DND-41 (cell line): ENCODE measurements at places on chromosomes 6 and 20.

- peak; percentile 77 for DNase-seq
These were observed 23.0 kb upstream of the GTSF1L start for GRCh38 chr20:43749734-43750294.

DNA sequence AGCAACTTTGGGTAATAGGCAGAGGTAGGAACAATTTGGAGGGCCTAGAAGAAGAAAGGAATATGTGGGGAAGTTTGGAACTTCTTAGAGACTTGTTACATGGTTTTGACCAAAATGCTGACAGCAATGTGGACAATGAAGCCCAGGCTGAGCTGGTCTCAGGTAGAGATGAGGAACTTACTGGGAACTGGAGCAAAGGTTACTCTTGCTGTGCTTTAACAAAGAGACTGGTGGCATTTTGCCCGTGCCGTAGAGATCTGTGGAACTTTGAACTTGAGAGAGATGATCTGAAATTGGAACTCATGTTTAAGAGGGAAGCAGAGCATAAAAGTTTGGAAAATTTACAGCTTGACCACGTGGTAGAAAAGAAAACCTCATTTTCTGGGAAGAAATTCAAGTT is 28.3 kb upstream of the TMEM200A start:
- no peak for DNase-seq

GRCh38 chr6:150228072-150228733 is 85.4 kb downstream of the PPP1R14C start:
- no peak for DNase-seq

DNA sequence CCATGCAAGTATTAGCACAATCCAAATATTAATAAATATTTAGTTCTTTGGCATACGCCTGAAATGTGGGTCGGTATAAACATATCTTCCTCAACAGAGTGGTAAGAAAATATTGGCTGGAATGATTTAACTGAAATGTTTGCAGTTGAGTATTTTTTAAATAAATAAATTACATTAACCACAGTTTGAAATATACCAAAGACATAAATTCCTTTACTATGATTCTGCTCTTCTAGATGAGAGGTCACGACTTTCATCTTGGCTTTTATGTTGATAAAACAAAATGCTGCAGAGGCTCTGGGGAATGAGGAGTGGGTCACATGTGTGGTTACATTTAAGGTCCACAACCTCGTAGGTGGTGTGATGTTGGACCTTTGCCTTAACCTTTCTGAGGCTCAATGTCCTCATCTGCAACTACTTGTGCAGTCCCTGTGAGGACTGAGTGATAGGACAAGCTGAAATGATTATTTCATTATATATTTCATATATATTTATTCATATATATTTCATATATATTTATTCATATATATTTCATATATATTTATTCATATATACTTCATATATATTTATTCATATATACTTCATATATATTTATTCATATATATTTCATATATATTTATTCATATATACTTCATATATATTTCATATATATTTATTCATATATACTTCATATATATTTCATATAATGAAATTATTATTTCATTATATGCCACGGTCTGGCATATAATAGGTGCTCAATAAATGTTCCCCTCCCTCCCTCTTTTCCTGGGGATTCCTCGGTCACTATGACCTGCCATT is 107.4 kb downstream of the SAMD5 start:
- no peak for DNase-seq

- DNase-seq: no peak
These were observed 8.6 kb downstream of the SRC start for GRCh38 chr20:37354210-37355195.

DNA sequence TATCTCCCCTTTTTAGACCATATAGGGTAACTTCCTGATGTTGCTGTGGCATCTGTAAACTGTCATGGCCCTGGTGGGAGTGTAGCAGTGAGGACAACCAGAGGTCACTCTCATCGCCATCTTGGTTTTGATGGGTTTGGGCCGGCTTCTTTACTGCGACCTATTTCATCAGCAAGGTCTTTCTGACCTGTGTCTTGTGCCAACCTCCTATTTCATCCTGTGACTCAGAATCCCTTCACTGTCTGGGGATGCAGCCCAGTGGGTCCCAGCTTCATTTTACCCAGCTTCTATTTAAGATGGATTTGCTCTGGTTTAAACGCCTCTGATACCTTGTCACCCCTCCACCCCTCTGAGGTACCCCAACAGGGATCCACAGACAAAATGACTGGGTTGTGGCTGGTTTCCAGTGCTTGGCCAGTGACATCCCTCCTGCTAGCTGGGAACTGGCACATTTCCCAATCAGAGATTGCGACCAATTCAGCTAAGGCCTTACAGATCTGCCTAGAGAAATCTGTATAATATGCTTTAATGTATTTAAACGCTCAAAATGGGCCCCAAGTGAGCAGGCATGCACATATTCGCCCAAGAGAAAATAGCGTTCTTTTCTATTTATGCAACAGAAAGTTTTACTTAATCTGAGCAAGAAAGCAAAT is 315.6 kb upstream of the QKI start:
- no peak for DNase-seq

- no peak for DNase-seq
These were observed 49.1 kb downstream of the DAAM2 start for GRCh38 chr6:39841291-39841690.

GRCh38 chr6:101011186-101011585 is 130.1 kb upstream of the ASCC3 start:
- DNase-seq: peak; percentile 83

DNA sequence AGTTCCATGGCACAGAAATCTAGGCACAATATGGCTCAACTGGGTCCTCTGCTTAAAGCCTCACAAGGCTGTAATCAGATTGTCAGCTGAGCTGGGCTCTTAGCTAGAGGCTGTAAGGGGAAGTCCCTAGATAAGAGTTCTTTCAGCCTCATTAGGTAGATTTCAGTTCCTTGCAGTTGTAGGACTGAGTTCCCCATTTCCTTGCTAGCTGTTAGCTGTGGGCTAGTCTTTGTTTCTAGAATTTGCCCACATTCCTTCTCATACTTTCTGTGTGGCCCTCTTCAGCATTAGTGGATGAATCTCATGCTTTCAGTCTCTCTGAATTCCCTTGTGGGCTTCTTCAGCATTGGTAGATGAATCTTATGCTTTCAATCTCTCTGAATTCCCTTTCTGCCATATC is 71.0 kb upstream of the MRAP2 start:
- DNase-seq: no peak

GRCh38 chr6:156853733-156854132 is 76.6 kb downstream of the ARID1B start:
- DNase-seq: no peak

GRCh38 chr6:131015025-131015591 is 47.9 kb downstream of the EPB41L2 start:
- DNase-seq: no peak

GRCh38 chr6:126172131-126172530 is 167.8 kb upstream of the CENPW start:
- no peak for DNase-seq

GRCh38 chr6:160348223-160349019 is at the start of gene SLC22A3:
TSS of gene SLC22A3 (plus strand) at chr6:160348378. CDS start at chr6:160348420, 42 bp downstream.
- no peak for DNase-seq

DNA sequence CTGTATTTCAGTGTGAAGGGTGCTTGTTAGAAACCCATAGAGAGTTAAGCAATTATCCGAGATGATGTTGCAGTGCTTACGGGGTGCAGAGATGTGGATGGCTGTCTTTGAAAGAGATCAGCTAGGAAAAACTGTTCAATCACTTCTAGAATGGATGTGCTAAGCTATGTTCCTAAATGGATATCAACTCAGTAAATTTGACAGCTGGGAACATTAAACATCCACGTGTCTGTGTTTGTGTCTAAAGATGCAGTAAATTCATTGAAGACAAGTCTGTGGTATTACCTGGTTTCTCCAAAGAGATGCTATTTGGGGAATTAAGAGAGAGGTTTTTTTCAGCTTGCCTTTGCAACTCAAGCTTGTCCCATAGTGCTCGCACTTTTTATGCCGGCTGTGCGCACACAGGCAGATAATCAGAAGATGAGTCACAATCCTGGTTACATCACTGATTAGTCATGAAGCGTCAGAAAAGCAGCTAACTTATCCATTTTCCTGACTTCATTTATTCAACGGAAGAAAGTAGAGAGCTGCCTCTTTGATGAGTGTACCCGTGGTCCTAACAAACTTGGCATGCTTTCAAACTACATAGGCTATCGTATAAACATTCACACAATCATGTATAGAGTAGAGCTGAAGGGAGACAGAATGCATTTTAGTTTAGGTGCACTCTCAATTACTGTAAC is 691.7 kb upstream of the SLC35B3 start:
- no peak for DNase-seq

- no peak for DNase-seq
These were observed 23.6 kb upstream of the ANKRD60 start for GRCh38 chr20:58251979-58252591.

DNA sequence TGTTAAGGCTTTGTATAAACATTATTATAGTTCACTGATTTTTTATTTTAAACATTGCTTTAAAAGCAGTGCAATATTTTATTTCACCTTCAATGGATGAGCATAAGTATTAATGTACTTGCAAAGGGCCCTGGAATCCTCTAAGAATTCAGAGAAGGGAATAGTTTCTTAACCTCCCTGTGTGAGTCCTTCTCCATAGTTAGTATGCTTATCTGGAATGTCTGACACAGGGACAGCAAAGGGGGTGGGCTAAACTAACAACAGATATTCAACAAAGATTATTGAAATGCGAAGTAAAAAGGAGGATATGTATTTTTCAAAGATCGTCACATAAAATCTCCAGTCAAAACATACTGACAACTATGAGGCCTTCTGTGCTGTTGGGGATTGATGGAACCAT is 300.4 kb downstream of the CENPW start:
- no peak for DNase-seq

- DNase-seq: no peak
These were observed 37.8 kb upstream of the CD93 start for GRCh38 chr20:23123886-23124285.

GRCh38 chr20:60138256-60139220 is 180.3 kb downstream of the CDH26 start:
- DNase-seq: no peak

DNA sequence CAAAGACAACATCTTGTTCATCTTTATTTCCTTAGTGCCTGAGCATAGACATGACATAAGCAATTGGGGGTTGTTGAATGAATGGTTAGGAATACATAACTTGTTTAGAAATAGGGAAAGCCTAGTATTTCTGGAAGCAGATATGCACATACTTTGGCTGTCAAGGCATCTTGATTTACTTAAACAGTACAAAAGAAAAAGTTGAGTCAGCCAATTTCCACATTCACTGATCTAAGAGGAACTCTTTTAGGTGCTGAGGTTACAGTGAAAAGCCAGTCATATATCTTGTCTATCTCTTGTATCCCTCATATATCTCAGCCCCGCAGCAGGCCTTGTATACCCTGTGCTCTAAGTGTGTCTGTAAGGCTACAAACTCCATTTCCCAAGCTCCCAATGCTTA is 11.6 kb downstream of the ZKSCAN4 start:
- DNase-seq: no peak

DNA sequence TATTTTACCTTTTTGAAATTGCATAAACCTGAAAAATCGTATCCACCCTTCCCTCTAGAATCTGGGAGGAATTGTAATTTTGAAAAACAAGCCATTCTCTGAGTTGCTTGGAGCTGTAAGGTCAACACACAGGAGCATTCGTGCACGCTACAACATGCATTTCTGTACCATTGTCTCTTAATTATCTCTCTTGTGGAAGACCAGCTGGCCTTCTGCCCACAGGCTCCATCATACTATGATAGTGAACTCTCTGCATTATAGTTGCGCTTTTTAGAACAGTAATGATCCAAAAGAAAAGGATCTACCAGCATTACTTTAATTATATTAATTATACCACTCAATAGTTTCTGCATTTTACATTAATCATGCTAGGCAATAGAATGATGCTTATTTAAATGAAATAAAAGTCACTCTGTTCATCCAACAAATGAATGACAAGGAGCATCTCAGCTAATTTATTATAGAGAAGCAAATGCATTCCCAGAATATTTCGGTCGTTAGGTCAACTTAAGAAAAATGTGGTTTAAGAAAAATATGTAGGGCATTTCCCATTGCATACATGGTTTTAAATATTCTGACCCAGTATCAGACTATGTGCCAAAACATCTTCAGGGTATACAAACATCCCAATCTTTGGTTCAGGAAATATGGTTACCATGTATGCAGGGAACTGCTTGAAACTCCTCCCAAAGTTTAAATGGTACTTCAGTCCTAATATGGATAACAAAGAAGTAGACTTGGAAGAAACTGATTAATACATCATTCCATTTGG is 263.5 kb downstream of the TFAP2A start:
- no peak for DNase-seq

GRCh38 chr6:81331526-81331925 is 421.0 kb downstream of the TENT5A start:
- DNase-seq: no peak

GRCh38 chr6:134551245-134551960 is 233.5 kb upstream of the SGK1 start:
- DNase-seq: no peak

DNA sequence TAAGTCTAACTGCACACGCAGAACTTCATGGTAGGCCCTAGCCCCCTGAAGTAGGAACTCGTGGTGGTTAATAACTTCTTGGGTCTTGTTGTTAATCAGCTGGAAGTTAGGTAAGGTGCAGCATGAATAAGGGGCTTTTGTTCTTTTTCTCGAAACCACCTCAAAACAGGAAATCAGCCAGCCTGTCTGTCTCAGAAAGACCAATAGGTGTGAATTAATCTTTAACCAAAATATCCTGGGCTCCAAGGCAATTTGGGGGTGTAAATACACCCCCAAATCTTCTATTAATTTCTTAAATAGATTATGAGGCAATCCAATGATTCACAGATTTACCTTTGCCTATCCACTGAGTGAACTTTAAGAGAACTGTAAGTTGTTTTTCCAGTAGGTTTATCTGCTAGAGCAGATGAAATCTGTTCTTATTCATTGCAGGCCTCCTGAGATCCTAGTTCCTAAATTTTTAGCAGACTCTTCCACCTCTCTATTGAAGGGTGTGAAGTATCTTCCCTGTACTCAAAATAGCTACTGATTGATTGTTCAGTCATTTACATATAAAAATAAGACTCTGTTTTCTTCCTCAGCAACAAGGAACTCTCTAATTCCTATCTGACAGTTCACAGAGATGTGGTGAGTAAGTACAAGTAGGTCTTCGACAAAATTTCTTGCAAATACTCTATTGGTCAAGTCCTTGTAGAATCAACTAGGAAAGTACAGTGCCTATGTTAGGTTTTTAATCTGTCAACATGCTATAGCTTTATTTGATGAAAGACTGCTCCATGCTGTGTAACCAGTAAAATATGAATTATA is 427.1 kb upstream of the NOX3 start:
- DNase-seq: no peak

GRCh38 chr20:1438361-1438760 is 28.3 kb downstream of the NSFL1C start:
- DNase-seq: no peak

GRCh38 chr20:61935926-61936700 is 129.6 kb downstream of the TAF4 start:
- no peak for DNase-seq

GRCh38 chr6:5325173-5325572 is 63.9 kb downstream of the FARS2 start:
- DNase-seq: peak; percentile 27

DNA sequence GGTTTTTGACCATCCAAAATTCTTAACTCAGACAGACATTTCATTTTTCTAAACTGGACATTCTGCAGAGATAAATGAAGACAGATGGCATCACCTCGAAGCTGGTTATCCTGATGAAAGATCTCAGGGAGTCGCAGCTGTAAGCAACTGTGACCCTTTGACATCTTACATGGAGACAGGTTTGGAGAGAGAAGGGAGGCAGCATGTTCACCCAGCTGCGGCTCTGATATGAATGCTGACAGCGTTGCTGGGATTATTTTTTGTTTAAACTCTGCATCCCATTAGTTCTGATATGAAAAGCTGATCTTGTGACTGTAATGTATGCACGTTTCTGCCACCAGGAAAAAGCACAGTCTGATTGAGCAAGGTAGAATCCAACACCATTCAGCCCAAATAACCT is 89.4 kb downstream of the C6orf118 start:
- no peak for DNase-seq
